Muscle of back (tissue), 13 donors: ENCODE measurements at places on chromosomes 1 and 21. TPM values are rescaled to one million over a fixed set of nuclear protein-coding genes. Genes with fewer than 3 reads are reported as not detected.

- no peak for DNase-seq
Observed at GRCh38 chr1:190373705-190374336, 103.8 kb downstream of the BRINP3 start.

DNA sequence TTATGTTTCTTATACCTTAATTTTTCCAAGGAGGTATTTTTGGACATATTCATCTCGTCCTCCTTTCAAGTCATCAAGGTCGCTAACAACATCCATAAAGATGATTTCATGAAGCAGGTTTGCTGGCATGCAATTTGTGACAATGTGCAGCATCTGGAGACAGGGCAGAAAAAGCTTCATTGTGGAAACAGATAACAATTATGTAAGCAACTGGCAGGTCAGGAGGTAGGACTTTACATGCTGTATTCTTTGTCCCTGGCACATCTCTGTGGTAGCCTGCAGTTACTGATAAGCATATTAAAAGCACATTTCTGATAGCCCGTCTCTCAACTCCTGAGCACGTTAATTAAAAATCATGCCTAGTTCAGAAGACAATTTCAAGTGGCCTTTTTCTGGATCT lies 156.8 kb downstream of the LEPR start:
- no peak for DNase-seq

DNA sequence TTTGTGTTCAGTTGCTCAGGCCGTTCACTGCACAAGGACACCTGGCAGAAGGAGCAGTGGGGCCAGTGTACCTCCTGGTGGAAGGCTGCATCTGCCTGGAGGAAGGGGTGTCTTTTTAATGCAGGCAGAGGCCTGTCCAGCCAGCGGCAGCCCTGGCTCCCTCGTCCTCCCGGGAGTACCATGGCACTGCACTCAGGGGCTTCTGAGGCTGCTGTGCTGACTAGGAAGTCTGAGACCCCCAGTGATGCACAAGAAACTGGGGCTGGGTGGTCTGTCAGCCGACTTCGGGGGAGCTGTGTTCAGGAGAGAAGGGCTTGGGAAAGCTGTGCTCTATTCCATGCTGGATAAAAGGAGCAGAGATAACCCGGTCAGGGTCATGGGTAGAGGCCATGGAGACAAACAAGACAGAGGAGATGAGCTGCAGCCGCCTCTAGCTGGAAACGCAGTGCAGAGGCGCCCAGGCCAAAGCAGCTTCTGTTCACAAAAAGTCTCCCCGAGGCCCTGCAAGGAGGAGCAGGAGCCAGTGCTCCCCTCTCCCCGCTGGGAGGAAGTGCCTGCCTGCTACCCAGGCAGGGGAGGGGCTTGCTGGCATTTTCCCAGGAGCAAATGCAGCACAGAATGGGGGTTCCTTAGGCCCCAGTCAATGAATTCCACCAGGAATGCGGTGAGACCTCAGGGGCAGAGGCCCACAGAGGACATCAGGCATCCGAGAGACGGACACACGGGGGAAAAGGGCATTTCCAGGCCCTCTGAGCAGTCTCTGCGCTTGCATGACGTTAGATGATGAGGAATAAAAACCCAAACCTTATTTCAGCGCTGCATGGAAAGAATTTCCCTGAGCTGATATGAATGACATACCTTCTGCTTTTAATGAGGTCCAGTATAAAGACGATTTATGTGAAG lies 17.2 kb upstream of the C2CD2 start:
- DNase-seq = no peak

DNA sequence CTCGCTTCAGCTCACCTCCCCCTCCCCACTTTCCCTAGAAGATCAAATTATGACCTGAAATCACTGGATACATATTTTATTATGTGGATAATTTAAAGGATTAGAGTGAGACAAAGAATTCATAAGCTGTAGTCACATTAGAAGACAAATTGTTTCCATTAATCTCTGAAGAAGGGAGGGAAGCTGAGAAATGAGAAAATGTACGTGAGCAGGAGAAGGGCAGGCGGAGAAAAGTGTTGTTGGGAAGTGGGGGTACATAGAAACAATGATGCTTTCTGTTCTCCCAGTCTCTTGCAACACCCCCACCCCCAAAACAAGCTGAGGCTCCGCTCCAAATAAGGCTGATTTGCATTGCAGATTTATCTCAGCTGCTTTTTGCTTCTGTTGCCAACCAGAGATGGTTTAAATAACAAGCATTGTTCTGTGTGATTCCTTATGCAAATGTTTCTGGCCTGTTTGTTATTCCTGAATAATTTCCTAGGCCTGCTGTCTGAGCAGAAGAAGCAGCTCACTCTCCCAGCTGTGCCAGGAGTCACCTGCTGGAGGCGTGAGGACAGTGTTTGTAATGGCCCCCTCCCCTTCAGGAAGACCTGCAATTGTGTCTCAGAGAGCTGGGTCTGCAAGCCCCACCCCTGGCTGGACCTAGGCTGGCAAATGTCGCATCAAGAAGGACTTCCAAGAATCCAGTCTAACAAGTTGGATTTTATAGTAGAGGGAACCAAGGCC lies 121.8 kb upstream of the TNR start:
- DNase-seq = no peak

GRCh38 chr1:213821175-213821942 lies 166.4 kb upstream of the PROX1 start:
- DNase-seq = no peak

DNA sequence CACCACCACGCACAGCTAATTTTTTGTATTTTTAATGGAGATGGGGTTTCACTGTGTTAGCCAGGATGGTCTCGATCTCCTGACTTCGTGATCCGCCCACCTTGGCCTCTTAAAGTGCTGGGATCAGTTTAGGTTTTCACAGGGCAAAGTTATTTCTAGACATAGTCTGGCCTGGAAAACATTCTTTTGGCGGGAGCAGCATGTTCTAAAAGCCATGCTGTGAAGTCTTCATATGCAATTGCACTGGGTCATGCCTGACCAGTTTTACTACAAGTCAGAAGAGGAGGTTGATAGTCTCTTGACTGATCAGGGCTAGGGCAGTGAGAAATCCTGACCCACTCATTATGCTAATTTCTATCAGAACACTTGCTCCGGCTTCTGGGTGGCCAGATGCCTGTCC lies 131.6 kb upstream of the POU3F1 start:
- no peak for DNase-seq

PHLDA3 gene
- polyA plus RNA-seq = 21.7 TPM

DNA sequence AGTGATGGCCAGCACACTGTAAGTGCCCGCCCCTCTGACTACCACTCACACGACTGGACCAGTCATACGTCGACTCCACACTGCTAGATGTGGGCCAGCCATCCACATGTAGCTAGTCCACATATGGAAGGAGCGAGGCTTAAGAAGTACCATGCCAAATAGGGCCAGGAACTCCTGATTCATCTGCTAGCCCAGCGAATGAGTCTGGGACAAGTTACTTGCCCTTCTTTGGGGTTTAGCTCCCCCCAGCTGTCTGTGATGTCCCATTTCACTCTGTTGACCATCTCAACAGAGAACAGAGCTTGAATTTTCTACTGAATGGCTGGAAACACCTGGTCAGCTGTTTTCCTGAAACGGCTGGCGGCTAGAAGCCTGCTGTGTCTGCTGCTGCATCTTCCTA lies 5.8 kb downstream of the CSRP1 start:
- DNase-seq = no peak

GRCh38 chr1:29893046-29893723 lies 656.9 kb downstream of the PTPRU start:
- no peak for DNase-seq

DNA sequence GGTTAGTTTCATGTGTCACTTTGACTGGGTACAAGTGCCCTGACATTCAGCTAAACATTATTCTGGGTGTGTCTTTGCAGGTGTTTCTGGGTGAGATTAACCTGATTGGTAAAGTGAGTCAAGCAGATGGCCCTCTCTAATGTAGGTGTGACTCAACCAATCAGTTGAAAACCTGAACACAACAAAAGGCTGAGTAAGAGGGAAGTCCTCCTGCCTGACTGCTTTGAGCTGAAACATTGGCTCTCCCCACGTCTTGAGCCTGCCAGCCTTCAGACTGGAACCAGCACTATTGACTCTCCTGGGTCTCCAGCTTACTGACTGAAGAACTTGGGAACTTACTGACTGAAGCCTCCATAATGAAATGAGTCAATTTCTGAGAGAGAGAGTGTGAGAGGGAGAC lies 70.0 kb upstream of the C21orf91 start:
- DNase-seq = no peak

GRCh38 chr1:7707527-7707926 lies 63.6 kb upstream of the VAMP3 start:
- no peak for DNase-seq

DNA sequence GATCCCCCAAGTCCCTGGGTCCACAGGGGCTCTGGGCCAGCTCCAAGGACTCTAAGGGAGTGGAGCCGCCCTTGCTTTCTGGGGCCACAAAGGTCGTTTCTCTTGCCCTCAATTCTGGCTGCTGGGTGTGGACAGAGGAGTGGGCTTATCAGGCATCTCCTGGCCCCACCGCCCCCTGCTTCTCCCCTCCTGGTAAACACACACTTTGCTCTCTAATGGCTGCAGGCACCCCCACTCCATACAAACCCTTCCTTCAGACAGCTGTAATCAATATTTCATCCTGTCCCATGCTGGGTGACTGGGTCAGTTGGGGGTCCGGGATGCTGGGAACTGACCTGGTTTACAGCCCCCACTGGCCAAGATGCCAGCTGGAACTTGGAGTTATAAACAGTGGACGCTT lies 67.5 kb downstream of the PRDM16 start:
- no peak for DNase-seq

NCDN gene
- polyA plus RNA-seq = 13.8 TPM

C8A gene
- polyA plus RNA-seq = not detected

- DNase-seq = peak; percentile 64
Observed at GRCh38 chr1:31183927-31184554, 55.6 kb downstream of the NKAIN1 start.

GRCh38 chr1:3787745-3788605 lies 8.3 kb downstream of the LRRC47 start:
- DNase-seq = no peak

- no peak for DNase-seq
Observed at GRCh38 chr21:34924194-34924593, 124.9 kb downstream of the RUNX1 start.

DNA sequence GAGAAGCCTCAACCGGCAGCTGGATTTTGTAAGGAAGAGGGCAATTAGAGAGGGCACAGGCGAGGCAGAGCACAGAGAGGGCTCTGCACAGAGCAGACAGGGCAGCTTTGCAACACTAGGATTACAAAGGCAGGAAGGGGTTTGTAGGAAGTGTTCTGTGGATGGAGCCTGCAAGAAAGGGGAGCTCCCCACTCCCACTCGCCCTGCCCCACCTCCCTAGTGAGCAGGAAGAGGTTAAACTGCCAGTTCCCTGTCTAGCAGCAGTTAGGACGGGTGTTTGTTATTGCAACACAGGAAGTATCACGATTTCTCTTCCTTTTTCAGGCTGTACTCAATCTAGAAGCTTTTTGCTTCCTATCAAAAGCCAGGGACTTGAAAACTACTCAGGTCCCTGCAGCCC lies 63.3 kb upstream of the LRRC8D start:
- peak; percentile 11 for DNase-seq

SPRR1A gene
- polyA plus RNA-seq = not detected

ETS2 gene
- polyA plus RNA-seq = 36.7 TPM

- DNase-seq = no peak
Observed at GRCh38 chr1:215082532-215083382, at the start of gene KCNK2. TSS of gene KCNK2 (plus strand) at chr1:215082737. CDS start at chr1:215083386, 649 bp downstream.

DNA sequence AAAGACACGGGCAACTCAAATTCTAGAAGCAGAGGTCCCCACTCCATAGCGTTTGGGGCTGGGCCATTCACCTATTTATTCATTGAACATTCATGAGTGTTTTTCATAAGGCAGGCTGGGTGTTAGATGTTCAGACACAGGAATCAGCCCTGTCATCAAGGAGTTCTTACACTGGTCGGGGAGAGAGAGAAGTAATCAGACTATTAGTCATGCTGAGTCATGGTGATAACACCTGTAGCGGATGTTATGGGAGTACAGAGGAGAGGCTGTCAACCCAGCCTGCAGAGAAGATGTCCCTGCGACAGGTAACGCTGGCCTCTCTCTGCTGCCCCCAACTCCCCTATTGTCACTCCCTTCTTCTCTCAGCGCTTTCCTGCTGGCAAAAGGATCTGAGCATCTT lies 17.2 kb downstream of the LY9 start:
- no peak for DNase-seq
